HEK293T (cell line): ENCODE measurements at places on chromosomes 6 and 20.

DNA sequence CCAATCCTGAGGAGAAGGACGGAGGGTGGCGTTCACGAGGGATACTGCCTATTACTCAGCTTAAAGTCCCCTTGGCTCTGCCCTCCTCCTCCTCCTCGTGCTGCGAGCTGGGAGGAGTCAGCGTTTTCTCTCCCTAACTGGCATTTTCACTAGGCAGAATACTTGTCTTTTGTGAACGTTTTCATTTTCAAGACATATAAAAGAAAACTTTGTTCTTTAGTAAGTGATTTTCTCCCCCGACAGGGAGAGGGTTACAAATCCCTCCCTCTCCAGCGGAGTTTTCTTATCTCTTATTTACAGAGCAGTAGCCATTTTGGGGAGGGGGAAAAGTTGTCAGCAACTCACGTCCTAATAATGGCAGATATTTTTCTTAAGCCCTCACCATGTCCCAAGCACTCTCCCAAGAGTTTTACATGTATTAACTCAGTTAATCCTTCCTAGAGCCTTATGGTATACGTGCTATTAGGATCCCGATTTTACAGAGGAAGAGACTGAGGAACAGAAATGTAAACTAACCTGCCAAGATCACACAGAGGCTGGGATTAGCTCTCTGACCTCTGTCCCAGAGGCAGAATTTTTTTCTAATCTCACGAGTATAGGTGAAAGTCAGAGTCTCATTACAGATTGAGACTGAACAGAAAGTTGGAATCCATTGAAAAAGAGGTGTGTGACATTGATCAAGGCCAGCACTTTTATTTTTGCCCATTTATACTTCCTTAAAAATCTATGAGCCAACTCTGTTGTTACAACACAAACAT lies 30.0 kb upstream of the ZNF217 start:
- peak; percentile 61 for DNase-seq

DNA sequence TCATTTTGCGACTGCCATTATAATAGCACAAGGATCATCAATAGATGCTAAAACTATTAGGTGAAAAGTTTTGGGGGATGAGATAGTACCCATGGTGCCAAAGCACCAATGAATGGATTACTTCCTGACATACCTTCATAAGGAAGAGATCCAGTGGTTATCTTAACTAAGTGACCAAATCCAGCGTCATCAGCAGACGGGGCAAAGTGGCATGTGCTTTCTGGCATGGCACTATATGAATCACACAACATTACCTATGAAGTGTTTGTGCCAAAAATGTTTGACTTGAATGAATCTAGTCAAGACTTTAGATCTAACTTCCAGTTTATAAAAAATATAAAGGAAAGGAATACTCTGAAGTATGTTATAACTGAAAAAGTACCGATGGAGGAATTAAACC lies 10.8 kb downstream of the TRIM26 start:
- DNase-seq: no peak

DNA sequence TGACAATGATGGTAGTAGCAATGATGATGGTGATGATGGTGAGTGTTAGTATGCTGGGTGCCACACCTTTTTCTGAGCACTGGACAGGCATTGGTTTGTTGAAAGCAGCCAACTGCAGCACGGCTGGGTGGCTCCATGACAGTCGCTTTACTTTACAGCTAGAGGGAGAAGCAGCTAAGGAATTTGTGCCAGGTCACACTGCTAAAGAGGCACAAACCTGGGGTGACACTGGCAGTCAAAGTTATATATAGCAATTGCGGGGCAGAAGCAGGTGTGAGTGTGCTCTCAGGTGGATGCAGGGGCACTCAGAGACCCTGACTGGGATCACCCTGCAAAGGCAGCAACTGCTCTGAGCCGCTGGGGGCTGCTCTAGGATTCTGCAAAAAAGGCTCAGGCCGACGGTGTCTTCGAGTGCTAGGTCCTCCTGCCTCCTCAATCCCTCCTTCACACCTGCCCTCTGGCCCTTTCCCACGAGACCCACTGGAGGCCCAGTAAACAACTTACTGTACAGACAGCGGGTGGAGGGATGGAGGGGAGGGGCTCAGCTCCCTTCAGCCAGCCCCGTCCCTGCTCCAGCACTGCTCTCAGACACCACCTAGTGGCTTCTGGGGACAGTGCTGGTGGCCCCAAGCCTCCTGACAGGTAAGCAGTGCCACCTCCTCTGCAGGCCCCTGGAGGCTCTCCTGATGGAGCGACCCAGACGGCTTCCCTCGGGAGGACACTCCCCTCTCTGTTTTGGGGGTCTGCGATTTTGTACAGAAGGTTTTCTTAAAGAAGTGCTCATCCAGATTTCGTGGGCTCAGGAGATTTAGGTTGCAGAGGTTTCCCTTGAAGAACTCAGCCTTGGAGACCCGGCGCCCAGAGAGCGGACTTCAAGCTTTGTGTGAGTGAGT lies 4.4 kb upstream of the RPS21 start:
- peak; percentile 80 for DNase-seq

DNA sequence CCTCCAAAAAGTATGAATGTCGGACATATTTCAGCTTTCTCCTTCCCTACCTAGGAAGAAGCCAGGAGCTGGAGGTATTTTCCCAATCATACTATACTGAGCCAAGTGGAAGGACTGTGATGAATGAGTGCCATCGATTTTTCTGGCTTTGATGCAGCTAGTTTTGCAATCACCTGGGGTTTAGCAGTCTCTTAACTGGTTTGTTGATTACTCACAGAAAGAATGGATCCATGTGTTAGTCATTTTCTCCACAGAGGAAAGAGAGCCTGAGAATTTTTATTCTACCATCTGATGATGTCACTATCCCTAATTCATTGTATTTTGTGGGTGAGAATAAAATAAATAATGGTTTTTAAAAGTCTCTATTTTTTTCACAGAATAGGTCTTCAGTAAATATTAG lies 282.9 kb upstream of the RNF217 start:
- no peak for DNase-seq

- no peak for DNase-seq
Measured at GRCh38 chr6:125363824-125364165, 62.0 kb upstream of the HDDC2 start.

- no peak for DNase-seq
Measured at GRCh38 chr20:10111139-10111958, 76.6 kb downstream of the ANKEF1 start.

GRCh38 chr6:141906569-141907080 lies 226.1 kb upstream of the GJE1 start:
- no peak for DNase-seq

DNA sequence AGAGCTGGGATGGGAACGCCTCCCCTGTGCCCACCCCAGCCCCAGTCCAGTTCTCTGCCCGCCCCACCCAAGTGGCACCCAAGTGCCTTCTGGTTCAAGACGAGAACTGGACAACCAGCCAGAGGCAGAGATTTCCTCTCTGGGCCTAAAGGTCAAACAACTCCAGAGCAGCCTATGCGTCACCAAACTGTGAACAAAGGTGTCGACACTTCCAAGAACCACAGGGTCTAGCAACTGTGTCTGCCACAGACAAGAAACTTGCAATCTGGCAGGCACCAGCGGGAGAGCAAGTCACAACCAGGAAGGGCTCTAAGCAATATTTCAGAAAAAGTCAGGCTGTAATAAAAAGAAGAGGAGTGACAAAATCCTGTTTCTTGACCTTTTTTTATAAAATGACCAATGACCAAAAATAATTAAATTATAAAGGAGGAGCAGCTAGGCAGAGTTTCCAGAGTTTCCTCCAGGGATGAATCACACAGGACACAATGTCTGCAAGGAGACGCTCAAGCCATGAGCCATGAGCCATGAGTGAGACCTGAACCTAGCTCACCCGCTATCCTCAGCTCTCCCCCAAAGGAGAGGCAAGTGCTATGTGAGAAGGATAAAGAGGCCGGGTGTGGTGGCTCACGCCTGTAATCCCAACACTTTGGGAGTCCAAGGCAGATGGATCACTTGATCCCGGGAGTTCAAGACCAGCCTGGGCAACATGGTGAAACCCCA lies 11.1 kb downstream of the EDEM2 start:
- no peak for DNase-seq

DNA sequence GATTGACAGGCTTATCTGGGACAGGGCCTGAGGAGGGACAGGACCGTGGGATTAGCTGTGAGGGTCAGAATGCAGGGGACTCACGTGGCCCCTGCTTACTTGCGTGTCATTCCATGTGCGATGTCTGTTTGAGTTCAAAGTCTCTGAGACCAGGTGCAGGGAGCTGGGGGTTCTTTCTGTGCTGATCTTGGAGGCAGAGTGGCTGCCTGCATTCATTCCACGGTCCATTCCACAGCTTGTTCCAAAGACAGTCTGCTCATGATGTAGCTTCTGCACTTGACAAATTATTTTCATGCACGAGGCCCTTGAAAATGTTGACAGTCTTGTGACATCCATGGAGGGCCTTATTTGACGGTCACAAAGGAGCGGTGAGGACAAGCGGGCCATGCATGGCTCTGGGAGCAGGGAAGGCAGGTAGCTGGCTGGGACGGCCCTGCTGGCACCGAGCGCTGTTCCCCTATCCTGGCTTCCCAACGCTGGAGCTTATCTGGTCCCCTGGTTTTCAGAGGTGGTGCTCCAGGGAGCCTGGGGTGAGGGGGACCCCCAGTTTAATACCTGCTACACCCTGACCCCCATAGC lies 156.3 kb upstream of the RNF24 start:
- DNase-seq: no peak

GRCh38 chr6:63887002-63887751 lies 251.6 kb downstream of the PHF3 start:
- DNase-seq: no peak

GRCh38 chr6:10556589-10556988 lies 35.4 kb downstream of the GCNT2 start:
- no peak for DNase-seq

DNA sequence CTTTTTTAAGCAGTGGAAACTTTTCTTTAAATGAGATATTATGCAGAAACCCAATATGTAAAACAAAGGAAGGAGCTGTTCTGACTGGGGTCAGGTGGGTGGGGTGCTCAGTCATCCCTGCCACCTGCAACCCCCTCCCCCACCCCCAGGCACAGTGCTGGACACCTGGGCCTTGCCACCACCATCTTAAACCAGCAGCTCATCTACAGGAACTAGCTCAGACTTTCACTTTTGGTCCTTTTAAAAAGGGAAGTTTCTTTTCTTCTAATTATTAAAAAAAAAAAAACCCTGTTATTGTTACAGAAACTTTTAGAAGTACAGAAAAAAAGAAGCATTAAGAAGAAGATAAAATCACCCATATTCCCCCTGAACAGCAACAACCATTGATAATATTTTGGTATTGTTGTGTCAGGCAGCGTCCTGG lies 37.1 kb downstream of the PPP1R16B start:
- DNase-seq: no peak
